A549 (cell line): ENCODE measurements at places on chromosomes 5 and 9. TPM values are rescaled to one million over a fixed set of nuclear protein-coding genes. Genes with fewer than 3 reads are reported as not detected.

DNA sequence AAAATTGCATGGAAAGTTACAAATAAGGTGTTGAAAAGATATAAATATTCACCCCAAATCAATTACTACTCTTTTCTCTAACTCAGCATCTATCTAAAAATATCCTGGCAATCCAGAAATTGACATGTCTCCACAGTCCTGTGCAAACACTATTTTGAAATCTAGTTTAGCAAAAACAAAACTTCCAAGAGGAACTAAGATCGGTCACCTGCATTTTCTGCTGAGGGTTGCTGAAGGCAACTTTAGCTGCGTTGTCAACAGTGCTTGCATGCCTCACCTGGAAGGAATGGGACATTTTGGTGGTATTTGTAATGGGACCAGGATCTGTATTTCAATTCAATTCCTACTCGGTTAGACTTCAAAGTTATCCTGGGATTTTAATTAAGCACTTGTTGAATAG lies 398.3 kb downstream of the NTRK2 start:
- DNase-seq: no peak

- no peak for DNase-seq
Observed at GRCh38 chr5:124685404-124685930, 61.0 kb downstream of the ZNF608 start.

DNA sequence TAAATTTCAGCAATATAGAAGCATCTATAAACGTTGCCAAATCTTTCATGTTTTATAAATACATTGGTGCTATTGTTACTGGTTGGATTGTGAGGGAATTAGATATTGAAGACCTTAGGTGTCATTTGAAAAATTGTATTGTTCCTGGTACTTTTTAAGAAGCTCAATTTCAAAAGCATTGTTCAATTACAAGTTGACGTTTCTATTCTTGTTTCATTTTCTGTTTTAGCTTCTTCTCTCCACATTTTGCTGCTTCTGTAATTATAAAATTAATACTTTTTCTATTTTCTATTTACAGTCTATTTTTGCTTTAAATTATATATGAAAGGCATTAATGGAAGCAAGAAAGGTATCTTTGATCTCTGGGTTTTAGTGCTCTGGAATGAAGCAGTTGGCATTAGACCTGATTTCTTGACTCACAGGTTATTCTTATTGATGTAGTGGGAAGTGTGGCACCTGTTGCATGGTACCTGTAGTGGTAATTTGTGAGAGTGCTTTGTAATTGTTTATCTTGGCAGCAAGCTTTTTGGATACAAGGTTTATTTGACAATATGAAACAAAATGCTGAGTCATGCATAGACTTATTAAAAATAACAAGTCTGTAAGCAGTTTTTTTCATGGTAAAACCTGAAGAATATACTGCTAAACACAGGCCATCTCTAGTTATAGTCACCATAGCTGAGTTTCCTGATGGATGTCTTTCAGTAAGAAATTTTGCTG lies 13.2 kb downstream of the MACIR start:
- peak; percentile 24 for DNase-seq

- DNase-seq: peak; percentile 19
Observed at GRCh38 chr5:149310947-149311658, 34.2 kb upstream of the GRPEL2 start.

GRCh38 chr5:116669261-116670031 lies 94.8 kb upstream of the SEMA6A start:
- DNase-seq: no peak

DNA sequence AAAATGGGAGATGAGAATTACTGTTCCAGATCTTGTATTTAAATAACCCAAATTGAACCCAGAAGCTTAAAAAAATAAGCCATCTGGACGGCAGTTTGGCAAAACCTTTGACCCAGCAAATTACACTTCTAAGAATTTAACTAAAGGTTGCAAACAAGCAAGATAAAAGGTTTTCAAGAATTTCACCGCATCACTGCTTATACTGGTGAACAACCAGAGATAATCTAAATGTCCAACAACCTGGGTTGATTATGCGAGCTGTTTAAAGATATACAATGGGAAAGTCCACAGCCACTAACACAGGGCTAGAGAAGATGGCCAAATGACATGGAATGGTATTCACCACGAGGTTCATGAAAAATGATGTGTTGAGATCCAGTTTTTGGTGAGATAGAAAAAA lies 149.3 kb downstream of the GNAQ start:
- DNase-seq: no peak

GRCh38 chr9:17090041-17090440 lies 44.8 kb upstream of the CNTLN start:
- DNase-seq: no peak

DNA sequence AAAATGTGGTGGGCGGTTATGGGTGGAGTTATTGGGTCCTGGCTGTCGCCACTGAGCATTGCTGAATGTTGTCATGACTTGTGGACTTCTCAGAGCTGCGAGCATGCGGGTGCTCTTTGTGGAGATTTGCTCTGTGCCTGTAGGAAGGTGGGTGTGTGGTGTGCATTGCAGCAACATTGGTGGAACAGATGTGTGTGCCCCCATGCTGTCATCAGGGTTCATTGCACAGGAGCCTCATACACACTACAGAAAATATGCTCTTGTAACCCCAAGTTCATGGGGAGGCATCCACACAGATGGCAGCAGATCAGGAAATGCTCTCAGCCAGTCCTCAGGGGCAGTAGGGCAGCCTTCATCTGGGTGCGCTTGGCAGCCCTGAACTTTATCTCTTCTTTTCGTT lies 55.9 kb upstream of the PHF2 start:
- no peak for DNase-seq

IL31RA gene
- 0.94 to 1.2 TPM (median 0.95 TPM) in 3 replicates for polyA plus RNA-seq

CD274 gene
- polyA plus RNA-seq: 3.0 to 3.4 TPM (median 3.2 TPM) in 3 replicates

BTNL3 gene
- polyA plus RNA-seq: not detected in 3 replicates
